D721Med (cell line): ENCODE measurements at places on chromosomes 4 and X.

DNA sequence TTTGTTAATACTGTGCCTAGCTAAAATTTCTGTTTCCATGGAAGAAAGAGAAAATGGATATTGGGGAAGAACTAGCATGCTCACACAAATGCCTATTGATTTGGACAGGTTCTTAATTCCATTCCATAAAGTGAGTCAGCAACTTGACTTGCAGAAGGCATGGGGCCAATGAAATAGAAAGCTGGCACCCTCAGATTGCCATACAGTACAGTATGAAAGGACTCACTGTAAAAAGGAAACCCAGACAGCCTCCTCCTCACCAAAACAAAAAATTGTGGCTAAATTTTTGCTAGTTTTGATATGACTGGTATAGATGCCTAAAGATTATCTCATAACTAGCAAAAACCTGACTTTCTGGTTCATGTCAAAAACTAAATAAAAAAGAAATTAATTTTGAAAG, 11.2 kb upstream of the TAB3 start:
- no peak for DNase-seq

DNA sequence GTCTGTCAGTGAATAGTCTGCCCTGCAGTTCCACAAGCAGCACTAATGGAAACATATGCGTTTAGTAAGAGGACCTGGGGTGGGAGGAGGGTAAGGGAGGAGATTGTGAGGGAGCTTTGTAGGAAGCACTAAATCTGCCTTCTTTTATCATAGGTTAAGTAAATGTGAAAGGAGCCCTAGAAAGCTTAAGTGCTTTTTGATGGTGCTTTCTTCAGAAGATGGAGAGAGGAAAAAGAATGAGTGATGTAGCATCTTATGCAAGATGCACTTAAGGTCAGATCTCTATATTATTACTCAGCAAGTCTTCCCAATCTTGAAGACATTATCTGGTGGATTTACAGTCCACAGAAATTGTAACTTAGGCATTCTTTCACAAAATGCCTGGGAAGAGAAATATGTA, 322.7 kb downstream of the PDHA2 start:
- no peak for DNase-seq

DNA sequence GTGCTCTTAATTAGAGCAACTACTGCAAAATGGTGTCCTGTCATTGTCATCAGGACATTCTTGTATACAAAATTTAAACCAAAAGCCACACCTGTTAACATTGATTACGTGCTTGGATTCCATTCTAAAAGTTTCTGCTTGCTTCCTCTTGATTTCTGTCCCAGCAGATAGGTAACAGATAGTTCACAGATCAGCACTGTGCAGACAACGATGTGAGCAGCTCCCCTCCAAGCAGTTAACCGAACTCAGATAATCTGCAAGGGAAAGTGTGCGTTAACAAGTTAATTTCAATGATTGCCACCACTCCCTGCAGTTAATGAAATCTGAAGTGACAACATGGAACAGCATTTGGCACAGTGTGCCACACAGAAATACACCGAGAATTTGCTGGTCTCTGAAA, 54.4 kb upstream of the RELL1 start:
- DNase-seq: no peak

GRCh38 chr4:179719766-179720450, 2277.7 kb upstream of the AGA start:
- DNase-seq: no peak

GRCh38 chr4:159271856-159272255, 169.0 kb downstream of the RAPGEF2 start:
- DNase-seq: no peak

DNA sequence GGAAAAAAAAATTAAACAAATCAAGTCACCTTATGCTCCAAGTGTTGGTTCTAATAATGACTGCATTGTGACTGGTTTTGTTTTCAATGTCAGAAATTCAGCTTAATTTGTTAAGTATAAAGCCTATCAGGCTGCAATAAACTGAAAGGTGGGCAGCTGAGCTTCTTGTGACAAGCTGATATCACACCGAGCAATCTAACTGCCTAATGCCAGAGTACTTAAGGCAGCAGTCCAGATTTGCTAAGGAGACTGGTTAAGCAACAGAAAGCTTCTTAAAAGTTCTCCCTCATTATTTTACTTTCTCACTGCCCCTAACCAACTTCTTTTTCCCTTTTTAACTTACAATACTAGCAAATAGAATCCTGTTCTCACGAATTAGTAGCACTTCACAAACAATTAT, 201.0 kb downstream of the MAB21L2 start:
- no peak for DNase-seq

- DNase-seq: no peak
Measured at GRCh38 chrX:53073115-53073586, 9.0 kb upstream of the TSPYL2 start.

DNA sequence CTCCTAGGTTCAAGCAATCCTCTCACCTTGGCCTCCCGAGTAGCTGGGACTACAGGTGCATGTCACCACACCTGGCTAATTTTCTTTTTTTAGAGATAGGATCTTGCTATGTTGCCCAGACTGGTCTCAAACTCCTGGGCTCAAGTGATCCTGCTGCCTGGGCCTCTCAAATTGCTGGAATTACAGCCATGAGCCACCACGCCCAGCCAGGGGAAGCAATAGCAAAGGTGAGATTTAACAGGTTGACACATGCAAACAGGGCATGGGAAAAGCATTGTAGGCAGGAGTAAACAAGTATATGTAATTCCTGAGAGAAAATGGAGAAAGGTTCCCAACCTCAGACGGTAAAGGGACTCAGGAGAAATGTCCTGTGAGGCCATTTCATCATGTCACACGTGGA, 33.6 kb upstream of the TBL1X start:
- no peak for DNase-seq

GRCh38 chrX:15525664-15526416, 25.2 kb downstream of the BMX start:
- DNase-seq: no peak

GRCh38 chrX:145405012-145405411, 157.7 kb downstream of the SPANXN1 start:
- no peak for DNase-seq
